CD4-positive, alpha-beta memory T cell (primary cell): ENCODE measurements at places on chromosomes 1 and 21.

DNA sequence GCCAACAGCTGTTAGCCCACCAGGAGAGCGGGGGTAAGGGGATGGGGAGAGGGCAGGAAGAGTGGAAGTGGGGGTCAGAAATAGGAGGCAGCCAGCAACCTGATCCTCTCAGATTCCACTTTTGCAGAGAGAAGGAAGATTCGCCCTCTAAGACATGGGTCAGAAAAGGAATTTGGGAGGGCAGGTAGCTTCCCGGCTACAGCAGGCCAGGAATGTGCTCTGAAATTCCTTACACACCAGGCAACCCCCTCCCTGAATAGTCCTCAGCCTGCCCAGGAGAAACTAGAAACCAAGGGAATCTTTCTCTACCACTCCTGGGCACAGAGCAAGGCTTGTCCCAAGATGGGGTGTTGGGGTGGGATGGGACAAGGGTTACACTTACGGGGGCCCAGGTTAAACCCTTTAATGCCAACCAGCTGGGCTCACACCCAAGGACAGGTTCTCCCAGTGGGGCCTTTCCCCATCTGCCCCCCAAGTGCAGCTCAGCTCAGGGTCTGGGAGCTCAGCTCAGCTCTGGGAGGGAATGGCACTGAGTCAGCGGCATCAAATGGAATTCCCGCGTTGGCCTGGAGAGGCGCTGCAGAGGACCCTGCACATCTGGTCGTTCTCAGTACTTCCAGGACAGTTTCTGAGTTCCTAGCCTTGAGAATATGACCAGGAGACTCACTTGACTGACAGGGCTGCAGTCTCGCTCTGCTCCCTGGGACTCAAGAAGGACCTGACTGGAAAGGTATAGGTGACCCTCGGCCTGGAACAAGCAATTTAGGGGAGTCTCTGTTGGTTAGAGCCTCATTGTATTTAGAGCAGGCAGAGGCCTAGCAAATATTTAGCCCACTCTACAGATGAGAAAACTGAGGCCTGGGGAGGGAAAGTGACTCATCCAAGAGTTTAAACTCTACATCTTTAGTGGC is 761 bp downstream of the TNNT2 start:
- no peaks in the 10 kb centered on the region for H3K27me3 ChIP-seq
- H3K4me3 ChIP-seq, result no peak overlapping the region
- no peaks in the 10 kb centered on the region for H3K4me1 ChIP-seq
- no peak overlapping the region for H3K27ac ChIP-seq
- no peaks in the 10 kb centered on the region for H3K36me3 ChIP-seq

- no peak overlapping the region for H3K4me3 ChIP-seq
- H3K27ac ChIP-seq, result no peak overlapping the region
- H3K36me3 ChIP-seq, result no peaks in the 10 kb centered on the region
- no peaks in the 10 kb centered on the region for H3K27me3 ChIP-seq
Observed at GRCh38 chr1:16178596-16179497, 23.0 kb upstream of the EPHA2 start.

GRCh38 chr1:65289449-65289848 is 19.9 kb upstream of the DNAJC6 start:
- no peak for DNase-seq
- H3K4me3 ChIP-seq, result no peak overlapping the region
- no peak overlapping the region for H3K27ac ChIP-seq
- H3K36me3 ChIP-seq, result no peaks in the 10 kb centered on the region
- no peaks in the 10 kb centered on the region for H3K27me3 ChIP-seq
- H3K4me1 ChIP-seq, result no peaks in the 10 kb centered on the region

GRCh38 chr1:241208910-241209379 is 148.1 kb downstream of the RGS7 start:
- no peaks in the 10 kb centered on the region for H3K36me3 ChIP-seq
- no peak overlapping the region for H3K4me3 ChIP-seq
- no peak for DNase-seq
- H3K4me1 ChIP-seq, result no peaks in the 10 kb centered on the region
- no peak overlapping the region for H3K27ac ChIP-seq

- no peak overlapping the region for H3K27ac ChIP-seq
- no peak overlapping the region for H3K4me3 ChIP-seq
- H3K27me3 ChIP-seq, result no peaks in the 10 kb centered on the region
Observed at GRCh38 chr1:105023719-105024118, 1274.0 kb downstream of the AMY1C start.

- H3K27me3 ChIP-seq, result no peaks in the 10 kb centered on the region
- H3K4me3 ChIP-seq, result no peak overlapping the region
- DNase-seq, result no peak
- H3K27ac ChIP-seq, result no peak overlapping the region
- H3K4me1 ChIP-seq, result peaks cover 51% of the 10 kb centered on the region
Observed at GRCh38 chr1:67338642-67339041, 31.0 kb downstream of the IL12RB2 start.

- peaks cover 9% of the 10 kb centered on the region for H3K27me3 ChIP-seq
- H3K4me1 ChIP-seq, result peaks cover 9% of the 10 kb centered on the region
- no peaks in the 10 kb centered on the region for H3K36me3 ChIP-seq
Observed at GRCh38 chr1:39900662-39901463, 854 bp downstream of the MYCL start.

DNA sequence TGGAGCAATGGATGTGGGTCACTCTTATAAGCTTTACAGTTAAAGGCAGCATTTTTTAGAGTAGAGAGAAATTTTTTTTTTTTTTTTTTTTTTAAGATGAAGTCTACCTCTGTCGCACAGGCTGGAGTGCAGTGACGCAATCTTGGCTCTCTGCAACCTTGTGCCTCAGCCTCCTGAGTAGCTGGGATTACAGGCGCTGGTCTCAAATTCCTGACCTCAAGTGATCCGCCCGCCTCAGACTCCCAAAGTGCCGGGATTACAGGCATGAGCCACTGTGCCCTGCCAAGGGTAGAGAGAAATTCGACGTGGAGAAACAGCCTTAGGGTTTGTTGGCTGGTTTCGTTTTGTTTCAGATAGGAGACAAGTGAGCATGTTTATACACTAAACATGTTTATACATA is 594.2 kb upstream of the ADAMTS5 start:
- no peak for DNase-seq
- no peaks in the 10 kb centered on the region for H3K36me3 ChIP-seq
- H3K4me1 ChIP-seq, result no peaks in the 10 kb centered on the region
- no peak overlapping the region for H3K4me3 ChIP-seq
- H3K27ac ChIP-seq, result no peak overlapping the region
- H3K27me3 ChIP-seq, result no peaks in the 10 kb centered on the region

DNA sequence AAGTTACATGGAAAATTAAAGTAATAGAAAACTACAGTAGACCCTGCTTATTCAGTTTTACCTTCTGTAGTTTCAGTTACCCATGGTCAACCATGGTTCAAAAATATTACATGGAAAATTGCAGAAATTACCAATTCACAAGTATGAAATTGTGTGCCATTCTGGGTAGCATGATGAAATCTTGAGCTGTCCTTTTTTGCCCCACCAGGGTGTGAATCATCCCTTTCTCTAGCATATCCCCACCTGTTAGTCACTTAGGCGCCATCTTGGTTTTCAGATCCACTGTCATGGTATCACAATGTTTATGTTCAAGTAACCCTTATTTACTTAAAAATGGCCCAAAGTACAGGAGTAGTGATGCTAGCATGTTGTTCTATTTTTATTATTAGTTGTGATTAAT is 3.5 kb upstream of the LRIF1 start:
- H3K4me1 ChIP-seq, result peaks cover 18% of the 10 kb centered on the region
- no peak for DNase-seq
- no peak overlapping the region for H3K27ac ChIP-seq

- no peaks in the 10 kb centered on the region for H3K27me3 ChIP-seq
- H3K4me1 ChIP-seq, result peaks cover 18% of the 10 kb centered on the region
- no peak for DNase-seq
- no peak overlapping the region for H3K27ac ChIP-seq
- H3K36me3 ChIP-seq, result no peaks in the 10 kb centered on the region
Observed at GRCh38 chr21:44378646-44379514, 25.5 kb downstream of the TRPM2 start.

- H3K27ac ChIP-seq, result no peak overlapping the region
- DNase-seq, result no peak
- peaks cover under 1% of the 10 kb centered on the region for H3K4me1 ChIP-seq
Observed at GRCh38 chr1:151574575-151575529, 34.7 kb downstream of the TUFT1 start.

GRCh38 chr21:30232011-30232410 is 16.1 kb upstream of the CLDN8 start:
- H3K27ac ChIP-seq, result no peak overlapping the region
- H3K27me3 ChIP-seq, result no peaks in the 10 kb centered on the region
- H3K36me3 ChIP-seq, result no peaks in the 10 kb centered on the region

DNA sequence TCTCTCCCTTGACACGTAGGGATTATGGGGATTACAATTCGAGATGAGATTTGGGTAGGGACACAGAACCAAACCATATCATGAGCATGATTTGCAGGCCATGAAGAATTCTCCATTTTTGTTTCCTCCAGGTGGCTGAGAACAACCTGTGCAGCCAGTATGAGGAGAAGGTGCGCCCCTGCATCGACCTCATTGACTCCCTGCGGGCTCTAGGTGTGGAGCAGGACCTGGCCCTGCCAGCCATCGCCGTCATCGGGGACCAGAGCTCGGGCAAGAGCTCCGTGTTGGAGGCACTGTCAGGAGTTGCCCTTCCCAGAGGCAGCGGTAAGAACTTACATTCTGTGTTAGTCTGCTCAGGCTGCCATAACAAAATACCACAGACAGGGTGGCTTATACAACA is 9.7 kb downstream of the MX1 start:
- no peak overlapping the region for H3K27ac ChIP-seq
- H3K36me3 ChIP-seq, result peaks cover 86% of the 10 kb centered on the region
- H3K4me3 ChIP-seq, result no peak overlapping the region
- no peaks in the 10 kb centered on the region for H3K27me3 ChIP-seq

GRCh38 chr21:37878946-37879660 is 37.2 kb downstream of the KCNJ6 start:
- no peak overlapping the region for H3K27ac ChIP-seq
- no peaks in the 10 kb centered on the region for H3K36me3 ChIP-seq
- no peak overlapping the region for H3K4me3 ChIP-seq
- no peaks in the 10 kb centered on the region for H3K4me1 ChIP-seq
- H3K27me3 ChIP-seq, result no peaks in the 10 kb centered on the region

- peak within 1 kb of the TSS; percentile 73 for H3K4me3 ChIP-seq
- no peaks in the 10 kb centered on the region for H3K27me3 ChIP-seq
- H3K4me1 ChIP-seq, result peaks cover 38% of the 10 kb centered on the region
- H3K27ac ChIP-seq, result peak within 1 kb of the TSS; percentile 96
Observed at GRCh38 chr1:228165372-228166169, at the start of gene IBA57. TSS of gene IBA57 (plus strand) at chr1:228165804. CDS start at chr1:228165817, 13 bp downstream.

GRCh38 chr1:228344631-228345072 is 62.0 kb downstream of the TRIM11 start:
- H3K27me3 ChIP-seq, result no peaks in the 10 kb centered on the region
- H3K36me3 ChIP-seq, result no peaks in the 10 kb centered on the region
- no peak overlapping the region for H3K27ac ChIP-seq
- no peak overlapping the region for H3K4me3 ChIP-seq
- H3K4me1 ChIP-seq, result no peaks in the 10 kb centered on the region

DNA sequence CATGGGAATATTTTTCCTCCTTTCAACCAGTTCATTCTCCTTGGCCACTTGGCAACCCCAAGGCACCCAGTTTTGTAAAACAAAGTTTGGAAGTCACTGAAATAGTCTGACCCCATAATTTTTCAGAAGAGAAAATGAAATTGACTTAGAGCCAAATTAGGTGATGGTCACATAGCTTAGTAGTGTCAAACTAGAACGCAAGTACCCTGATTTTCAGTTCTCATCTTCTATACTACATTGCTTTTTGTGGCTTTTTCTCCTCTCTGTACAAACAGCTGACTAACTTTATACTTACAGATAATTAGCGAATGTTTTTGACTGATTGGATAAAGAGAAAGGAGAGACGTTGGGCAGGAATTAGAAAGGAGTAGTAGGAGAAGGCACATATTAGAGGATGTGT is 33.1 kb downstream of the IARS2 start:
- no peaks in the 10 kb centered on the region for H3K27me3 ChIP-seq
- no peak for DNase-seq
- H3K36me3 ChIP-seq, result peaks cover 11% of the 10 kb centered on the region
- no peak overlapping the region for H3K4me3 ChIP-seq
- no peak overlapping the region for H3K27ac ChIP-seq
- H3K4me1 ChIP-seq, result no peaks in the 10 kb centered on the region

DNA sequence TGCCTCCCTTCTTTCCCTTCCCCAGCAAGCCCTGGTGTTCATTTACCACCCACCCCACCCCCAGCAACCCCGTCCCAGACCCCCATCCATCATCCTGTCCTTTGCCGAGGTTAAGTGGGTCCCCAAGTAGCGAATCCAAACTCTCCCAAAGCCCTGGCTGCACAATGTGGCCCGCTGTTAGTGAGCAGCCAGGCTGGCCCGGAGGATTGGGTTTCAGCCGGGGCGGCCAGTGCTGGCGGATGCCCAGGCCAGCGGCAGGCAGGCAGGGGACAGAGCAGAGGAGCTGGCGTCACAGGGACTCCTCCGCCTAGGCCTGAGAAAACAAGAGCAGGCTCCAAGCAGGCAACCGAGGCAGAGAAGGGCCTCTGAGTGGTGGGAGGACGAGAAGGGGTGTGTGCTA is 61.4 kb downstream of the EPHB2 start:
- H3K27me3 ChIP-seq, result no peaks in the 10 kb centered on the region
- H3K4me1 ChIP-seq, result no peaks in the 10 kb centered on the region
- no peak for DNase-seq
- no peak overlapping the region for H3K4me3 ChIP-seq

DNA sequence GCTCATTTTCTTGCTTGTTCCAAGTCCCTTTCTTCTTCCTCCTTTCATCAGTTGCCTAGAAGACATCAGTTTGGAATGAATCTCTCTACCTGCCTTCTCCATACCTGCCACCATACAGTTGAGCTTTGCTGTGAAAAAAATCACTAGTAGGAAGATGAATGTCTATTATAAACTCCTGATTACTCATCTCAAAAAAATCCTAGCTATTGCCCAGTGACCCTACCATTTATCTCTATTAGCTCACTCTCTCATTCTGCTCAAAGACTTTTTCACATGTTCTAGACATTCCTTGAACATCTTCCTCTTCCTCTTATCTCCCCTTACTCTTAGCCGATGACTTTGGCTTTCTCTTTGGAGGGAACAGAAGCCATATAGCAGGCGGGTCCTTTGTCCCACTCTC is 49.7 kb upstream of the HMGB4 start:
- DNase-seq, result no peak
- no peaks in the 10 kb centered on the region for H3K27me3 ChIP-seq
- no peaks in the 10 kb centered on the region for H3K4me1 ChIP-seq
- no peak overlapping the region for H3K4me3 ChIP-seq
- no peak overlapping the region for H3K27ac ChIP-seq

- no peaks in the 10 kb centered on the region for H3K27me3 ChIP-seq
- H3K27ac ChIP-seq, result no peak overlapping the region
- DNase-seq, result no peak
Observed at GRCh38 chr1:180397175-180397574, 105.2 kb downstream of the ACBD6 start.

DNA sequence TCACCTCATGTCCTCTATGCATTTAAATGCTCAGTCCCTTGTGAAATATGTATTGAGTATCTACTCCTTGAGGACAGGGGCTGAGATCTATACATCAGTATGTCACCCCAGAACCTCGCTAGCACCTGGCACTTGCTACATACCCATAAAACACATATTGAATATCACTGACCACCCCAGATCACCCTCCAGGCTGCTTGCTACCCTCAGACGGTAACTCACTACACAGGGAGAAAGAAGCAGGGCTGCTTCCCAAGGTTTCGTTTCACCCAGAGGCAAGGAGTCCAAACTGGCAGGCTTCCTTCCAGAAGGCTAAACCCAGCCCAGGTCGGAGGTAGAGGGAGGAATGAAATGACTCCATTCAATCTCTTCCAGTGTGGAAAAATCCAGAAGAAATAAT is 8.5 kb downstream of the INKA2 start:
- no peaks in the 10 kb centered on the region for H3K4me1 ChIP-seq
- H3K36me3 ChIP-seq, result no peaks in the 10 kb centered on the region
- H3K27ac ChIP-seq, result no peak overlapping the region
- no peak overlapping the region for H3K4me3 ChIP-seq
